Amygdala (tissue), 56 donors: ENCODE measurements at places on chromosomes 1 and 21.
A peak's percentile ranks its signal among the peaks of the same experiment; 100 is the strongest.

GRCh38 chr1:106846656-106847055, 209.8 kb upstream of the PRMT6 start:
- no peak for DNase-seq

GRCh38 chr1:56216218-56216617, 363.1 kb downstream of the PLPP3 start:
- DNase-seq, result no peak

GRCh38 chr1:198937231-198938031, 298.6 kb downstream of the PTPRC start:
- peak; percentile 68 for DNase-seq

DNA sequence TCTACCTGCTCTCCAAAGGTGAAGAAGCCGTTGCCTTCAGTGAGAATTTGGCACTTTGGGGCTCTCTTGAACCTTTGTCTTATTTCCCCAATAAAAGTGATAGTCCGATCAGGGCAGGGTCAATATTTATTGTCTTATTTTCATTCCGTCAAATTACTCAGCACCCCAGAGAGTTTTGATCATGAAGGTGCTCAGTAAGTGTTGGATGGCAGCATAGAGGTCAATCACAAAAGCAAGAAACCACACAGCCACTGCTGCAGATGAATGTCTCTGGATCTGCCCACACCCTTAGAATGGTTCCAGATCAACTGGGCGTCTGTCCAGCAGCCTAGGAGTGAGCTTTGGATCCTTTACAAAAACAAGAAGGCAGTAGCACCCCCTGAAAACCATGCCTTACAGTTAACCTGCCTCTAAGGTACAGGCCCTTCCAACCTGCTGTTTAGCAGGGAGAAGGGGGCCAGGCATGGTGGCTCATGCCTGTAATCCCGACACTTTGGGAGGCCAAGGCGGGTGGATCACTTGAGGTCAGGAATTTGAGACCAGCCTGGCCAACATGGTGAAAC, 97.3 kb downstream of the PSMG1 start:
- DNase-seq, result no peak

DNA sequence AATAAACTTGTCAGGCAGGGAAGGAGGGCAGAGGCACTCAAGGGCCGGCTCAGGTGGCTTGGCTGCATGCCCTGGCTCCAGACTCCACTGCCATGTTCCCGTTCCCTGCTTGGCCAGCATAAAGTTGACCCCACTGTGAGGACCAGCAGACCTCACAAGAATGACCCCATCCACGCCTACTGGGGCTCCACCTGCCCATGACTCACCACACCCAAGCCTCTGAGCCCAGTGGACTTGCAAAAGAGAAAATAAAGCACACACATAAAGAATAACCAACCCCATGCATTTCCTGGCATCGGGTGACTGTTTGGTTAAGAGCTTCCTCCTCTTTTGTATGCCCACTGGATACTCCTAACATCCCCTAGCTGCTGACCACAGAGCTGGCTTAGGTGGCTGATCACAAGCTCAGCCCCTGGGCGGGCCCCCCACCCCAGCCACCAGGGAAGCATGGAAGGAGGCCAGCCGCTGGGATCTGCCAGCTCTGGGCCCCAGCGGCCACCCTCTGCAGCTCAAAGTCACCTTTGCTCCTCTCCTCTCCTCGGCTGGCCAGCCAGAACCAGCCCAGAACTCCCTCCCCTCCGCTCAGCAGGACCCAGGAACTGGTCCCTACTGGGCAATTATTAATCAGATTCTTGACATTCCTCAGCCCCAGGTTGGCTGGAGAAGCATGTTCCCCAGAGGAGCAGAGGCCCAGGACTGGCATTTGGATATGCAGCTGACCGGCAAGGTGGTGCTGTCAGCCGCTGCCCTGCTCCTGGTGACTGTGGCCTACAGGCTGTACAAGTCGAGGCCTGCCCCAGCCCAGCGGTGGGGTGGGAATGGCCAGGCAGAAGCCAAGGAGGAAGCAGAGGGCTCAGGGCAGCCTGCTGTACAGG, at the start of gene KLHDC7A:
TSS of gene KLHDC7A (plus strand) at position 616 of the 875 bp plus-strand sequence. CDS start at position 668, 52 bp downstream.
- no peak for DNase-seq

DNA sequence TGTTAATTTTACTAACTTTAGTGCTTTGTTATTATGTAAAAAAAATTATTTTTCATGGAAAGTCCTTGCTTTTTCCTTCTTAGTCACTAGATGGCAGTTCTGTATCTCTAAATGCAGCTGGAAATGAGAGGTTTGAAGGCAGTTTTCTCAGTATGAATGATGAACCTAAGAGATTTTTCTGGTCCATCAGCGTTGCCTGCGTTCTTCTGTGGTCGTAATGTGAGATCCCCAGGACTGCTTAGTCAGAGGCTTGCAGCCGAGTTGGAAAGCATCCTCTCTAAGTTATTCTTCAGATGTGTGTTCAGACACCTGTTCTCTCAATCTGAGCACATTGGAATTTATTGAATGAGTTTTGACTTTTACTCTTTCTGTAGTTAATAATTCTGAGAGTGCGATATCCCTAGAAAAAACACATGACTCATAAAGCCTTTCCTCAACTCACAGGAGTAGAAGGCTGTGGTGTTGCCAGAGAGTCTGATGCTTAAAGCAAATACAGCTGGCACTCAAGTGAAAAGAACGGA, 99.3 kb downstream of the FMN2 start:
- no peak for DNase-seq

GRCh38 chr1:55446351-55446750, 231.2 kb upstream of the USP24 start:
- DNase-seq, result no peak

- DNase-seq, result no peak
These were observed 40.0 kb upstream of the ZNF648 start for GRCh38 chr1:182101415-182102042.

GRCh38 chr1:228312136-228312764, 94.4 kb downstream of the TRIM11 start:
- DNase-seq, result no peak

GRCh38 chr21:36788120-36788638, 89.3 kb downstream of the SIM2 start:
- DNase-seq, result no peak

DNA sequence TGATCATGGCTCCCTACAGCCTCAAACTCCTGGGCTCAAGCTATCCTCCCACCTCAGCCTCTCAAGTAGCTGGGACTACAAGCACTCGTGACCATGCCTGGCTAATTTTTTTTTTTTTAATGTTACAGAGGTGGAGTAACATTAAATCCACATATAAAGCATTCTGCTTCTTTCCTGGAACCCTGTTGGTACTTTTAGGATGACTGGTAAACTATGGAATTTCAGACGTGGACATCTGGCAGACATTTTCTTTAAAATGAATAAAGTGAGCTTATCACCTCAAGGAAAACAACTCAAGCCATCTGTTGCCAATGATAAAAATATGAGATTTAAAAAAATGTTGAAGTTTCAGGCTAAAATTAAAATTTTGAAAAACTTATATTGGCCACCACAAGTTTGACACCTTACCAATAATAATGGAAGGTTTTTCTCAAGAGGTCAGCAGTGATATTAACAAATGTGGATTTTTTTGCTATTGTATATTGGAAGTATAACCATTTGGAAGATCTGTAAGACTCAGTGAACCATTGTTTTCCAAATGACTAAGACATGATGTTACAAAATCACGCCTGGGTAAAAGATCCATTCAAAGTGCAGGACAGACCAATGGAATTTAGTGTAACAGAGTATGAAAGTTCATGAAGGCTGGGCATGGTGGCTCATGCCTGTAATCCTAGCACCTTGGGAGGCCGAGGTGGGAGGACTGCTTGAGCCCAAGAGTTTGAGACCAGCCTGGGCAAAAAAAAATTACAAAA, 52.7 kb upstream of the EIF4G3 start:
- DNase-seq, result no peak

GRCh38 chr1:68329096-68329835, 96.9 kb upstream of the WLS start:
- DNase-seq, result no peak

- no peak for DNase-seq
These were observed 252.4 kb downstream of the TOMM20 start for GRCh38 chr1:234875953-234876855.

DNA sequence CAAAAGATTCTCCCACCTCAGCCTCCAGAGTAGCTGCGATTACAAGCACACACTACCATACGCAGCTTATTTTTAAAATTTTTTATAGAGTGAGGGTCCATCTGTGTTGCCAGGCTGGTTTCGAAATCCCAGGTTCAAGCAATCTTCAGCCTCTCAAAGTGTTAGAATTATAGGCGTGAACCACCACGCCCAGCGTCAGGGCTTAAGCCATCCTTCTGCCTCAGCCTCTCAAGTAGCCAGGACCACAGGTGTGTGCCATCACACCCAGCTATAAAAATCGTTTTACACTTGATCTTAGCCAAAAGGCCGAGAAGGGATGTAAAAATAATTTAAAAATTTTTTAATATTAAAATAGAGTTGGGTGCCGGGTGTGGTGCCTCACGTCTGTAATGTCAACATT, 4.3 kb upstream of the SLC25A33 start:
- DNase-seq, result no peak

GRCh38 chr1:20538760-20539551, 13.4 kb upstream of the FAM43B start:
- DNase-seq, result no peak

GRCh38 chr1:167808690-167809089, 86.9 kb downstream of the MPZL1 start:
- DNase-seq, result no peak

- no peak for DNase-seq
These were observed 5.2 kb upstream of the NR5A2 start for GRCh38 chr1:200022239-200022804.

- DNase-seq, result no peak
These were observed 266.9 kb downstream of the SIPA1L2 start for GRCh38 chr1:232363008-232363407.

- DNase-seq, result no peak
These were observed 35.2 kb downstream of the NEK2 start for GRCh38 chr1:211640301-211640630.

DNA sequence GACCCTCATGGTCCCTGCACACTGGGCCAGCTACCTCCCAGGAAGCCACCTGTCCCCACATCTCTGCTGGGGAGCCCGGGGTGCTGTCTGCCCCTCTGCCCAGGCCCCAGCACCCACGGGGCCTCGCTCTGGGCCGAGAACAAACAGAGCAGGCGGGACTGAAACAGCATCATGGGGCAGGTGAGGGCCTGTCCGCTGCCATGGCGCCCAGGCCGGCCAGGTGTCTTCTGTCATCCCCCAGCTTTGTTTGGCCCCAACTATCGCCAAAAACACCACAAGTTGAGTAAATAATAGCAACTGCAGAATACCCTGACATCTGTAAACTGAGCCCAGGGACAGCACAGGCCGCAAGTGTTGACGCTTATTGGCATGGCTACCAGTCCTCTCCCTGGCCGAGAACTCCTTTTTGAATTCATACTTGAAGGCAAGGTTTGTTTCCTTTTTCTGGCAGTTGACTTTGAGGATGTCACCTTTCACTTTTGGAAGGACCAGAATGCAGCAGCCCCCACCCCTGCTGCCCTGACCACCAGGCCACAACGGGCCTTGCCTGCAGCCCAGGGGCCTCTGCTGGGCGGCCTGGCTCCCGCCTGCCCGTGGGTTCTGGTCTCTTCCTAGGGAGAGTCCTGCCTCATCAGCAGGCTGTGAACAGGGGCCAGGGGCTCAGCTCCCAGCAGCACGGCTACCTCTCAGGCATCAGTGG, 152.7 kb downstream of the CASZ1 start:
- no peak for DNase-seq

DNA sequence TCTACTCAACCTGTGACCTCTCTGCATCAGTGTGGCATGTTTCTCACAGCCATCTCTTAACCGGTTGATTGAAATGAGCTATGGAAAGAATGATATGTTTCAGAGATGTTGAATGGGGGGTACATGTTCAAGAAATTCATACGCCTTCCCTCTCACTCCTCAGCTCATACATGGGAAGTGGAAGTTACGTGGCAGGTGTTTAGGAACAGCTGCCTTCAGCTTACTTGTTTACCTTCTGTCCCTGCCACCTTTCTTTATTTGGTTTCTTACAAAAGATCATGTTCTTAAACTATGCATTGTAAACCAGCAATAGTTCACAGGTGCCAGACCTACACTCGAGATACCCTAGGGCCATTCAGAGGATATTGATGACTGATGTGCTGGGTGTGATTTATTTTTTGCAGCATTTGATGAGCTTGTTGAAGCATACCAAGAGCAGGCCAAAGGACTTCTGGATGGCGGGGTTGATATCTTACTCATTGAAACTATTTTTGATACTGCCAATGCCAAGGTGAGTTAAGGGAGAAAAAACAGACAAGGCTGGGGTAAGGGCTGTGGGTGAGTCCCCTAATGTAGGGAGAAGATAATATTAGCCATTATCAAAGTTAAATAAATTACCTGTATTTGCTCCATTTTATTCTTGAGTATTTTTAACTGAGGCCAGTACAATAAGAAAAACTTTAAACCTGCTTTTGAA, 17.4 kb downstream of the MTR start:
- no peak for DNase-seq

- peak; percentile 64 for DNase-seq
These were observed at the start of gene TAGLN2 for GRCh38 chr1:159924791-159925718. Gene TAGLN2, minus strand, starts transcription at chr1:159925507. Its CDS starts 4,998 bp downstream, at chr1:159920509.

- DNase-seq, result no peak
These were observed 364.6 kb downstream of the DISC1 start for GRCh38 chr1:231991231-231991630.

DNA sequence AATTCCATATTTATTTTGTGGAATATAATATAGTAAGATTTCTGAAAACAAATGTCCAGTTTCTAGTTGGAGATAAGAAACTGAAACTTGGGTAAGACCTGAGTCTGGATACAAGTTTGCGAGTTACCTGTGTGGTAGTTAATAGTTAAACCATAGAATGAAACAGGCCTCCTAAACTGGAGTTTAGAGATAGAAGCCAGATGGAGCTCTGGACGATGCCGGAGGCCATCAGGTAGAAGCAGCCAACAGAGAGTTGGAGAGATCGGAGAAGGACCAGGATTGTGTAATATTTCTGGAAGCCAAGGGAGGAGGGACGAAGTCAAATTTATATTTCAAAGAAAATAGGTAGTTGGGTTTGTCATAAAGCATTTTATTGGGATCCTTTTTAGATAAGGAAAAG, 45.1 kb downstream of the ARID1A start:
- DNase-seq, result no peak

GRCh38 chr1:119656410-119656955, 8.4 kb upstream of the ZNF697 start:
- no peak for DNase-seq

DNA sequence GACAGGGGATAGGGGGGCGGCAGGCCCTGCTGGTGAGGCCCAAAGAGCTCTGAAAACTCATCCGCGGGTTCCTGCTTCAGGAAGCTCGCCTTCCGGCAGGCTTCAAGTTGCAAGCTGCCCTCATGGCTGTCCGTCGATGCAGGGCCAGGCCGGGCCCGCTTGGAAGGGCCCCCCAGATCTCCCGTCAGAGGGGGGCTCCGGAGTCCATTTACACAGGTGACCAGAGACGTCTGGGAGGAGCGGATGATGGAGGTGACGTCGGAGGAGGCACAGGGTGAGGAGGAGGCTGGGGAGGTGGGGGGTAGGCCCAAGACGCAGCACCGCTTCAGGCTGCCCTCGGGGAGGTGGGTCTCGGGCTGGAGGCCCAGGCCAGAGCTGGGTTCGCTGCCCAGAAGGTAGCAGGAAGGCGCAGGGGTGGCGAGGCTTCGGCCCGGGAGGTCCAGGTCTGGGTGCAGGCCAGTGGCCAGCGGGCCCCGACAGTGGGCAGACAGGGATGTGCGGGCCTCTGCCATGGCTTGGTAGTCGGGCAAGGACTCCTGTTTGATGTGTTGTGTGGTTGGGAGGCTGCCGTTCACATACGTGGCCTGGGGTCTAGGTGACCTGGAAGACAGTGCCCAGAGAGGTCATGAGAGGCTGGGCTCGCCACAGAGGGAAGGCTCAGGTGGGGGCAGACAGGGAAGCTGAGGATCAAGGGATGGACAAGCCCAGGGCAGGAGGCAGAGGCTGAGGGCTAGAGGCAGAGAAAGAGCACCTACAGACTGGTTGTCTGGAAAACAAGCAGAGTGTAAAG, 135.4 kb downstream of the DMRTB1 start:
- DNase-seq, result no peak

GRCh38 chr1:202143011-202143767, 1.3 kb downstream of the ARL8A start:
- DNase-seq, result no peak
